ENCODE measurements at places on chromosomes 4 and X.

DNA sequence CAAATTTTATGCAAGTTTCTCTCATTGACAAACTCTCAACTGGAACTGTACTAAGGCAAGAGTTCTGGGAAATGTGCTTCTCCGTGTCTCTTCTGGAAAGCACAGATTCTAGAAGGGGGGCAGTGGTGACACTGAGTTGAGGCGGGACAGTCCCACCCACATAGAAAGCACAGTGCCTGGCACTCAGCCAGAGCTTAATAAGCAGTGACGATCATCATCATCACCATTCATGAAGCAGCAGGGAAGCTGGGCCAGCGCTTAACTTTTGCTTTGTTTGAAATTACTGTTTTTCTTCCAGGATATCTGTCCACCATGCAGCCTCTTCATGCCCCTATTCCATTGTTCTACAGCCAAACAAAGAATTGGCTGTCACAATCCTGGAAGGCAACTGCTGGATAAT, 60.3 kb downstream of the BEND2 start:
- no peak for DNase-seq

DNA sequence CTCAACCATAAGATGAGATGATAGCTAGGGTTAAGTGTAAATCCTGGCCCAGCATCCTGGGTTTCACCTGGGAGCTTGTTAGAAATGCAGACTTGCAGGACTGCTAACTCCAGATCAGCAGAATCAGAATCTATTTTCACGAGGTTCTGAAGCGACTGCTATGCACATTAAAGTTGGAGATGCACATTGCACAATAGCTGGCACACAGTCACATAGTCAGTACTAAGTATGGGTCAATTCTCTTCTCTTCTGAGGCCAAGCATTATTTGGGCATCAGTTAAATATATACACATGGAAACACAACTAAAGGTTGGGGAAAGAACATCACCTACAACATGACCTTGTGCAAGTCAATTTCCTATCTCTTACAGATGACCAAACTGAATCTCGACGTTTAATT, 155.1 kb upstream of the FGF13 start:
- no peak for DNase-seq

DNA sequence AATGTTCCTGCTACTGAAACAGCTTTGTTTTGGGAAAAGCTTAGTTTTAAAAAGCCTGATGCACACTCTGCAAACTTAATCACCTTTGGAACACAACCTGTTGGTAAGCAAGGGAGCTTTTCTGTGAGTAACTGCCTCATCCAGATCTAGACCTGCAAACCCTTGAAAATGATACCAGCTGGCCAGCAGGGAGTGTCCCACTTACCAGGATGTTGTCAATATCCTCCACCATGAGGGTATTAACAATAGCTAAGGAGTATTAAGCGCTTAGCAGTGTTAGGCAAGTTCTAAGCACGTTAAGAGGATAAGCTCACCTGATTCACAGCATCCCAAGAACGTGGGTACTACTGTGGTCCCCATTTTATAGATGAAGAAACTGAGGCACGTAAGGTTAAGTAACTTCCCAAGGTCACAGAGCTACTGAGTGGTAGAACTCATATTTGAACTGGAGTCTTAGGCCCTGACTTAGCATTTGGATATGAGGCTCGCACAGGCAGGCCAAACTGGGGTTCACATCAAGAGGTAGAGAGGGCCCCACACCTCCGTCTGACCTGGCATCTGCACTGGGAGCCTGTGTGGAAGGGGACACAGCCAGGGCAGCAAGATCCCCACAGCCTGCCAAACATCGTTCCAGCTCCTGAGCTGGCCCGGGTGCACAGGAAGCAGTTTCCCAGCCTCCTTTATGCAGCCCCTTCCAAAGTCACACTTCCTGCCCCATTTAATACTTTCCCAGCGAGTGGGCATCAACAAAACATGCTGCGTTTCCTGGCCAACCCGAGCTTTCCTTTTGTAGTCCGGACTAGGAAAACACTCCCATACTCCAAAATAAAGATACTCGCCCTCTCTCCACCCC, 32.7 kb downstream of the IRF2 start:
- no peak for DNase-seq

- DNase-seq: no peak
Observed at GRCh38 chrX:9730078-9730477, 35.6 kb downstream of the GPR143 start.

- no peak for DNase-seq
Observed at GRCh38 chr4:36388710-36389109, 107.3 kb downstream of the DTHD1 start.

GRCh38 chr4:26081795-26082498, 167.9 kb downstream of the SMIM20 start:
- no peak for DNase-seq

DNA sequence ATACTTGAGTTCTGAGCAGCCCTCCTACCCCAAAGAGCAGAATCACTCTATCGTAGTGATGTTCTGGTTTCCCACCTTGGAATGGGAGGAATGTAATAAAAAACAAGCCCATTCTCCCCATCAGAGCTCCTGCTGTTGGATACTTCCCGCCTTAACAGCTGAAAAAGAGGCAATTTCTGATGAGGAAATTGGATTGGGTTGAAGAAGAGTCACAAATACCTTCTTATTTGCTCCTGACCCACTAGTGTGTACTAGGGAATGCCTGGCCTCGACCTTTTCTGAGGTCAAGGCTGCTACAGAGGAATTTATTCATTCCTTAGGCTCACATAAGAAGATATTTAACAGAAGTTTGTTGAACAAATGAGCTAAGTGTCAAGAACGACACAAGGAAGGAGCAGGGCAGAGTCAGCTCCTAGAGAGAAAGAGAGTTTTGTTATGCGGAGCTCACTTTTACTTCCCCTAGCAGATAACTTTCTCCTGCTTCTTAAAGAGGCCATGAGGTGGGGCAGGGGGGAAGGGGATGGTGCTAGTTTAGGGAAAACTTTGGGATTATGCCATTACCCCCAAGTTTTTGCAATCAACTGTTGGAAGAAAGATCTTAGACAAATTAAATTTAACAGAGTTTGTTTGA, 273.8 kb upstream of the CLNK start:
- no peak for DNase-seq

DNA sequence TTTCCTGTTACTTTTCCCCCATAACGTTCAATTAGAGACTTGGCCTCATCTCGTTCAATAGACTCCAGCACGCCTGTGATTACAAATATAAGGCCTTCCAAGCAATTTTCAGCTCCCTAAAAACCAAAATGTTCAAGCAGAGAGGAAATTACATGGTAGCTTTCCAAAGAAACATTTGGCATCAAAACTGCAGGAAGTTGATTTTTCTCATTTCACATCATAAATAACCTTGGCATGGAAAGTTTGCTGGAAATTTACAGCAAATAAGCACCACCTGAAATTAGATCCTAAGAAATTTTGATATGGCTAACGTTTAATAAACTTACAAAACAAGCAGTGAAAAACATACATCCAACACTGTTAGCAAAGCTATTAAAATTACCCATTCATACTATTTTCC, 53.3 kb downstream of the RFC1 start:
- DNase-seq: no peak

GRCh38 chr4:335515-335914, 2.1 kb upstream of the ZNF141 start:
- no peak for DNase-seq

DNA sequence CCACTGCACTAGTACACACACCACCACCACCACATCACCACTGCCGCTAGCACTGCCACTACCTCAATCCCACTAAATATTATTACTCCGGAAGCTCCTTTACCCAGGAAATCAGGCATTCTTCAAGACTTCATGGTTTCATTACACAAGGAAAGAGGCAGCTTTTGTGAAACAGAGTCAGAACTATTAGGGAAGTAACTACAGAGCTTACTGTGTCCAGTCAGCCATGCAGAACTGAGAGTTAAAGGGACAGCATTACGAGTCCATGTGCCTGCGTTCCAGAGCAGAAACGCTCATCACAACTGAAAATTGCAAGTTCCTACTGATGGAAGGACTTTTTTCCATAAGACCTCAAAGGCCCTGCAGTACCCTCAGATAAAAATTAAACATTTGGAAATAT, 103.2 kb upstream of the FRG1 start:
- DNase-seq: no peak

DNA sequence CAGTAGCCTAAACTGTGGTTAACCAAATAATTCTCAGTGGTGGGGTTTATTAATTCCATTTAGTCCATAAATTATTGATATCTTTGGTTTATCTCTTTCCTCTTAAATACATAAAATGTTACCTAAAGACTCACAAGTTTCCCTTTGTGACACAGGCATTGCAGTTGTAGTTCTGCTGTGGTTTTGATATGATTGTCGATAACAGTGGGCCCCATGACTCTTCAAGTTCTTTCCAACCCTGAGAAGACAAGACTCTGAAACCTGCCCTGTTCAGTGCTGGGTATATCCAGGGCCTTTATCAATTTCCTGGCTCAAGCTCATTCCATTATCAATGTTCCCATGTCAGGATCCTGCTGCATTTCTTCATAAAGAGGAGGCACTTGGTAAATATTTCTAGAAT, 117.9 kb upstream of the TBC1D9 start:
- DNase-seq: no peak

DNA sequence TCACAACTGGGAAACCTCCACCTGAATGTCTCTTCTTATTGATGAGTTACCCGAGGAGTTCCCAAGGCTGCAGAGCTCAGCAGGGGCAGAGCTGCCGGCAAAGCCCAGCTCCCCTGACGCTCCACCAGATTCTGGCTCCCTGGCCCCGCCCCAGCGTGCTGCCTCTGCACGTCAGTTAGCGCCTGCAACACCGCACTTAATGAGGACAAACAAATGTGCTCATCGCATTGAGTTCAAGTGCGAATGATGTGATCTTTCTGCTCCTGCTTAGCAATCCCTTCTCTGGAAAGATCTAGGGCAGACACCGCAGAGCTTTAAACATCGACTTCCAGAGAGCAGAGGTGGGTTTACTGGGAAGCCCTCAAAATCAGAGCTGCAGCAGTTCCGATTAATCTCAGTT, 55.5 kb upstream of the FBXW7 start:
- DNase-seq: no peak

- DNase-seq: no peak
Observed at GRCh38 chrX:149284616-149285015, 220.5 kb downstream of the IDS start.

GRCh38 chrX:20968996-20969395, 405.2 kb upstream of the CNKSR2 start:
- DNase-seq: no peak

- DNase-seq: no peak
Observed at GRCh38 chr4:56655627-56656345, 25.3 kb downstream of the HOPX start.

DNA sequence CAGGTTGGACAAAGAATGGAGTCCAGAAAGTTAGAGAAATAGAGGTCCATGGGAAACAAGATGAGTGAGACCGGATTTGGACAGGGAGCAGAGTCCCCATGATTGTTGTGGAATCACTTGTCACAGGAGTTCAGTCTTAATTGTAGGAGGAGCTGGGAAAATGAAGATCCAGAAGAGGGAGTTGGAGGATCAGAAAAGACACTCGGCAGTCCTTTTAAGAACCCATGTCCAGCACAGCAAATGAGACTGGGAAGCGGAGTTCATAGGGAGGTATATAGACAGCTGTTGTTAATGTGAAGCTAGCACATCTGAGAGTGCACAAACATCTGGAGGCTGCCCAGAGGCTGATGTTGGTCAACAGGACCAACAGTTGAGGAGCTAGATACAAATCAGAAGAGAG, 111.4 kb upstream of the RXFP1 start:
- no peak for DNase-seq

DNA sequence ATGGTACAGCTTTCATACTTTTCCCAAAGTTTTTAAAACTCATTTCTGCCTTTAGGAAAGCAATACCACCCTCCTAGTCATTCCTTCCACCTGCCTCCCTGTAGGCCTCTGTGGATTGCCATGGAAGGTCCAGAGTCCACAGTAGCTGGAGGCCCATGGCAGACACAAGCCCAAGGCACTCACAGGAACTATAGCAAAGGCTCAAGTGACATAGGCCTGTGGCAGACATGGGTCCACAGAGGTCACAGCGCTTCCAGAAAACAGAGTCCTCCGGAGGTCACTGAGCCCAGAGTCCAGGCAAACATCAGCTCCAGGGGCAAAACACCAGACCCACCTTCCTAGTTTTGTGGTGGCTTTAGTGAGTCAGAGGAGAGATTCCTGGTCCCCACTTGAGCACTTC, 147.6 kb upstream of the ATP6AP2 start:
- DNase-seq: no peak

DNA sequence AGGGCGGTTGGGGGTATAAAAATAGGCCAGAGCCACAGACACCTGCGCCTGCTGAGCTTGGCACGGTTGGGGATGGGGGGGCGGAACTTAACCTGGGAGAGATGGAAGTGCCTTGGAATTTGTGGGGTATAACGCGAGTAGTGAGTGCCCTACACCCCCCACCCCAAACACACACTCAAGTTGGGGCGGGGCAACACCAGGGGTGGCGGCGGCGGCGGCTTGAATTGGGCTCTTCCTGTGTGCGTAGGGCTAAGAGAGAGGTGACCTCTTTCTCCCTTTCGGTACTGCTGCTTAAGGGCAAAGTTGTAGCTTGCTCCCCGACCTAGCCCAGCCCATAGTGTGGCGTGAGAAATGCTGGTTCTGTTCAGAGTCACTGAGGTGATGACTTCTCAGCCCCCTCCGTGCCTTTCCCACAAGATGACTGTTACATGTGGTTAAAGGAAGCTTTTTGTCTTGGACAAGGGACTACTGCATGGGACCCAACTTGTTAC, 839 bp downstream of the STK26 start:
- peak; percentile 41 for DNase-seq

DNA sequence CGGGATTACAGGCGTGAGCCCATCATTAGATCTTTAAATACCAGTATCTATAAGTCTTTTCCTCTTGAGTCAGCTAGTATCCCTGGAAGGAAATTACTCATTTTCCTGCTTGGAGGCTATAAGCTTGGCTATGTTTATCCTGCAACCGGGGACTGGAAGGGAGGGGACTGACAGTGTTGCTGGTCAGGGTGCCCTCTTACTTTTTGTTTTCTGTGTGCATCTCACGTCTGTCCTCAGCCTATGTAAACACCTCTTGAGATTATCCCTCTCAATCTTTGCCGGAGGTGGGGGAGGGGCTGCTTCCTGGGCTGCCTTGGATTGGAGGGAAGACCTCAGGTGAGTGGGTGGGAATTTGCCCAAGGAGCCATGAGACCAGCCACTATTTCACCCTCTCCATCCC, 37.0 kb downstream of the HTT start:
- DNase-seq: no peak

- no peak for DNase-seq
Observed at GRCh38 chr4:79431839-79432238, 23.8 kb upstream of the GK2 start.

GRCh38 chr4:126202226-126202625, 887.5 kb downstream of the FAT4 start:
- no peak for DNase-seq

- no peak for DNase-seq
Observed at GRCh38 chrX:33138677-33139249, 72.6 kb downstream of the DMD start.
